ENCODE measurements at places on chromosomes 1 and 21.

- no peak for DNase-seq
Observed at GRCh38 chr21:26935977-26936376, 30.9 kb downstream of the ADAMTS5 start.

- DNase-seq: no peak
Observed at GRCh38 chr1:228364706-228365213, 41.9 kb downstream of the TRIM11 start.

- no peak for DNase-seq
Observed at GRCh38 chr1:72115290-72115689, 167.0 kb downstream of the NEGR1 start.

DNA sequence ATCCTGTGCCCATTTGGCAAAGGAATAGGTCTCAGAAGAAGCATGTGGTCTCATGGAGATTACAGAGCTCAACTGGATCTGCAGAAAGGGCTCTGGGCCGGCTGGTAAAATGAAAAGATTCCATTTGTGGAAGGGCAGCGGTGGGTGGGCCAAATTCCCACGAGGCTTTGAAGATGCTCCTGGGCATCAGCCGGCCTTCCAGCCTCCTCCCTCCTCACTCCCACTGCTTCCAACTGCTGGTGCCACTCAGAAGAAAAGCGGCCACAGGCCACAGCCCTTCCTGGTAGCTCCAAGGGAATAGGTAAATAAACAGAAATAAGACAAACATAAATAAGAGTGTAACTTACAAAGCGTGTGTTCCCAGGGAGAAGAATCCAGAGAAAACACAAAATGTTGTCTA, 136.3 kb upstream of the SLC44A3 start:
- DNase-seq: no peak

- peak; percentile 96 for DNase-seq
Observed at GRCh38 chr21:17784180-17784598, 35.0 kb downstream of the C21orf91 start.

- no peak for DNase-seq
Observed at GRCh38 chr21:45443595-45444181, 38.7 kb downstream of the COL18A1 start.

DNA sequence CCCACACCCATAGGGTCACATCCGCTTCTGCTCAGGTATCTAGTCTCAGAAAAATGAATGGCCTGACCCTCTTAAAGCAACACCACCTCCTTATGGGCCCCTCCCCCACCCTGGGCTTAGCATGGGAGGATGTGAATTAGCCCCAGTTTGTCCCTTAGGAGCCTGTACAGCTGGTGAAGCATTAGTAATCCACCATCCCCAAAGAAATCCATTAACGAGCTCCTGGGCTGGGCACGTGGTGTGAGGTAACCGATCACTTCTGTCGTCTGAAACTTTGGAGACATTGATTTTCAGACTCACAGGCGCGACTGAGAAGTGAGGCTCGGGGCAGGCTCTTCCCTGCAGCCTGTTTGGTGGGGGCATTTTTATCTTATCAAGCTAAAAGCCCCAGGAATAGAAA, 10.5 kb downstream of the RASSF5 start:
- DNase-seq: no peak

DNA sequence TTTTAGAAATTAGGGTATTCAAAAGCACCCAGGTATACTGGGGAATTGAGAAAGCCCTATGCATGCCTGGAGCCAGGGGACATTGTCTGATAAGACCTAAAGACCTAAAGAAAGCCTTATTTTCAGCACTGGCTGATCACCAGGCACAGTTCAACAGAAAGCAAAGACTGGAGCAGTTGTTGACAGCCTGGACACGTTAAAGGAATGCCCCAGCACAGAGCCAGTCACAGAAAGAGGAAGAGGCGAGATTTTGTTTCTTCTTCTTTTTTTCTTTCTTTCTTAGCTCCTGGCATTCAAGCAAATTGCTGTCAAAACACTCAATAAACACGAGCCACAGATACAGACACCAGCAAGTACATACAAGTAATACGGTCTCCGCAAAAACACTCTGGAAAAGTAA, 40.4 kb downstream of the RNF187 start:
- peak; percentile 53 for DNase-seq

GRCh38 chr1:167715157-167715999, 6.4 kb upstream of the MPZL1 start:
- DNase-seq: peak; percentile 87

DNA sequence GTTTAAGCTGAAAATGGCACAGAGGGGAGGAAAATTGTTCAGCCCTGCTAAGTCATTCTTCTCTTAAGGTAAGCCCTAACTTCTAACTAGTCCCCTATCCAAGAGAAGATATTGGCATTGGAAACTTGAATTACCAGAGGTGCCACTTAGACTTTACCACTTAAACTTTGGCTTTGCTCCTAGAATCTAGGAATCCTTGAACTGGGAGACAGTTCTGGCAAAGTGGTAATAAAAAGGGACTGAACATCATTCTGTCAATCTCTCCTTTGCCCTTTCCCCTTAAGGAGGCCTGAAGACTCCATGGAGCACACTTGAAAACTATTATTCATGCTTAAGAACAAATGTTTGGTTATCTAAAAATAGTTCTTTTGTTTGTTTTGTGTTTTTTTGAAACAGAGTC, 8.4 kb downstream of the ATP1A4 start:
- DNase-seq: no peak

DNA sequence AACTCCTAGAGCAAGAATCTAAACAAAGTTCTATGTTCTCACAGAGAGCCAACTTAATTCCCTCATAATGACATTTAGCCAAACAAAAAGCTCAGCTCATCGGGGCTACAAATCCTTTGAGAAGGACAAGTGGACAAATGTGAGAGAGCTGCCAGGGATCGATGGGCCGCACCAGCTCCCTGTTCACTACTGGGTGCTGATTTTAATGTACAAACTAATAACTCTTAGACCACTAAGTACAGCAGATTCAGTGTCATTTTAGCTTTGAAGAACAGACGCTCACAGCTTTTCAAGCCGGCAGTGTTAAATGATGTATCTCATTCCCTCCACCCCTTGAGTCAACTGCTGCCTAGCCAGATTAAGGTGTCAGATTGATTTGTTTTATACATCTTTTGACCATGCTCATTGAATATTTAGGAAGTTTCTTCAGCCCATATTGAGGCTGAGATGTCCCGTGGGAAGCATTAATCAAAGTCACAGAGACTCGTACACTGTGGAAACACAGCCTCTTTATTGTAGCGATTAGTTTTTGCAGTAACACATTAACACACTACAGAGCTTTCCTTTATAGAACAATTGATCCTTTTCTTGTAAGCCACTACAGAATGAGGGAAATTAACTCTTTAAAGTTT, 21.1 kb downstream of the PROX1 start:
- no peak for DNase-seq

DNA sequence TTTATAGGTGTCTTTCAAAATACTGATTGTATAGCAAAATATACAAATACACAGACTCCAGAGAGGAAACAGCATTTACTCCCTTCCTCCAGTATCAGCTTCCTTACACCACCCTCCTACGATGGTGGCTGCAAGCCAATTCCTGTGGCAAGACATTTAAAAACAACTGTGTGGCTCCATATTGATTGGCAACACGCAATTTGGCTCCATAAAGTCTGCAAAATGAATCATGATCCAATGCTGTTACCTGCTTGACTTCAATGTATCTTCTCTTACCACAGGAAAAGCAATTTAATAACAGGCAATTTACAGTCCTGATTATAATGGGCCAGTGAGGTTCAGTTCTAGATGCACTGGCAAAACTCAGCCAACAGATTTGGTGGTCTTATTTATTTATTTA, 19.7 kb upstream of the ATP6V1G3 start:
- DNase-seq: no peak

DNA sequence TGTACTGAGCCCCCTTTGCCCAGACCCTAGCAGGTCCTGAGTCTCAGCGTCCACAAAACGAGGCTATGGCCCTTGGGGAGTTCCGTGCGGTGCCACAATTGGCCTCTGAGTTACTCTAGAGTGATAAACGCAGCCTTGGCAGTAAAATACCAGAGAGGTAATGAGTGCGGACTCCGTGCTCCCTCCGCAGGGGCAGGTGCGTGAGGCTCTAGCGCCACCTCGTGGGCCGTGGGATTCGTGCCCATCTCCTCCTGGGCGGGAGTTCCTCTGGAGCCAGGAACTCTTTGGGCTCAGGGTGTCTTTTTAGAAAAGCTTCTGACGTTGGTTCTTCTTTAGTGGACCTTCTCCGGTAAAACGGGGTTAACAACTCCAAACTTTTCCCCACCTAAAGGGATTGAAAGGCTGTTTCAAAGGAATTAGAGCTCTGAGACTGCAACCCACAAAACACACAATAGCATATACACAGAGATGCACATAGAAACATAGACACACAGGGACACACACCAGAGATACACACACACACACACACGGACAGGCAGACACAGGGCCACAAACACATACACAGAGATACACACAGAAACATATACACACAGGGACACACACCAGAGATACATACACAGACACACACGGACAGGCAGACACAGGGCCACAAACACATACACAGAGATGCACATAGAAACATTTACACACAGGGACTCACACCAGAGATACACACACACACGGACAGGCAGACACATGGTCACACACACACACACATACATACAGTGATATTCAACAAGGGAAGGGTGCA, 99.4 kb downstream of the KCNJ15 start:
- peak; percentile 39 for DNase-seq

DNA sequence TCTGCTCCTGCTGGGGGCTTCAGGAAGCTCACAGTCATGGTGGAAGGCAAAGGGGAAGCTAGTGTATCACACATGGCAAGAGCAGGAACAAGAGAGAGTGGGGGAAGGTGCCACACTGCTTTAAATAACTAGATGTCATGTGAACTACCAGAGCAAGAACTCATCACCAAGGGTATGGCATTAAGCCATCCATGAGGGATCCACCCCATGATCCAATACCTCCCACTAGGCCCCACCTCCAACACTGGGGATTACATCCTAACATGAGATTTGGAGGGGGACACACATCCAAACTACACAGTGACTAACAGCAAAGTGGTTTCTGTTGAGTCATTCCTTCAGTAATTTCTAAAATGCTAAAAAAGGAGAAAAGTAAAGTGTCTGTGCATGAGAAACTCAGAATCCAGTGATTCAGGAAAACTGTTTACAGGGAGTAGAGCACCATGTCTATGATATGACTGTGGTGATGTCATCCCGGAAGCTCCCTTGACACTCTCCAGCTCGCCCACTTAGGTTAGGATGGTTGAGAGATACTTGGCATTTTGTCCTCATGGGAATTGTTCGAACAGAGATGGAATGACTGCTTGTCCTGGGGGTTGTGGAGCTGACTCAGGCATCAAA, 50.3 kb downstream of the CHD1L start:
- peak; percentile 12 for DNase-seq

GRCh38 chr1:233211595-233211994, 83.9 kb downstream of the PCNX2 start:
- no peak for DNase-seq

DNA sequence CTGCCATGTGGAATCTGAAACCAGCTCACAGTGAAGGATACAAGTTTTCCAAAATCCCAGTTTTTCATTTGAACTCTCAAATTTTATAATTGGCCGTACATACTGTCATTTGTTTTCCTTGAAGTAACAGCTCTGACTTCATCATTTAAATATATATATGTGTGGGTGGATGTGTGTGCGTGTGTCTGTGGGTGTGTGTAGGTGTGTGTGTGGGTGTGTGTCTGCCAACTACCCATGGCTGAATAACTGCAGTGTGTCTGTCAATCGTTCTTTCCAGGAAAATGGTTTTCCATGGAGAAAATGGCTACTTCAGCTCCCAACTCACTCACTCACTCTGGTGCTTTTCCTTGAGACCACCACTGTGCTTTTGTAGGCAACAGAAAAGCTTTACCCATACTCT, 169.0 kb downstream of the PLPP3 start:
- no peak for DNase-seq

- peak; percentile 29 for DNase-seq
Observed at GRCh38 chr1:241533326-241534115, 1.3 kb downstream of the KMO start.

DNA sequence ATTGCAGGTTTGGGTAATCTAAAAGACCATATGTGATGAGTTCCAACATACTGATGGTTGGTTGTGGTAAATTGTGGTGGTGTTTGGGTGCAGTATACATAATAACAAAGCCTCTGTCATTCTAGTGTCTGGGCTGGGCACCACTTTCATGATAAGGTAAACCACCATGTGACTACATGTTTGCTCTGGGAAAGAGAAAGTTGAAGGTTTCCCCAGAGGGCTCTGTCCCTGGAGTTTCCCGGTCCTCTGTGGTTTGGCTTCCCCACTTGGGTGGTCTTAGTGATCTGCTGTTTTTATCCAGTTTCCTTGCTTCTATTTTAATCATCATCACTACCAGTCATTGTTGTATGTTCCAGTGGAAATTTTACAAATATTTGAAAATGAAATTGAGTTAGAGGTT, 55.9 kb upstream of the TSPAN2 start:
- DNase-seq: no peak

DNA sequence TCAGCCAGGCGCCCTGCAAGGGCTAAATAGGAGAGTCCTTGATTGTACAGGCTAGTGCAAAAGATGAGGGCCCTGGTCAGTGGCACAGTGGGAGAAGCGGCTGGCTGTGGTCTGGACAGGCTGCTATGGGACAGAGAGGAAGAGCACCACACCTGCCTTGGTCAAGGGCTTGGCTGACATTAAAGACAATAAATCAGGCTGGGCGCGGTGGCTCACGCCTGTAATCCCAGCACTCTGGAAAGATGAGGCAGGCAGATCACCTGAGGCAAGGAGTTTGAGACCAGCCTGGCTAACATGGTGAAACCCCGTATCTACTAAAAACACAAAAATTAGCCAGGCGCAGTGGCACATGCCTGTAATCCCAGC, 62.9 kb downstream of the NID1 start:
- no peak for DNase-seq

Data from MV-4-11 (cell line).